ENCODE measurements at places on chromosomes 6 and 20.

DNA sequence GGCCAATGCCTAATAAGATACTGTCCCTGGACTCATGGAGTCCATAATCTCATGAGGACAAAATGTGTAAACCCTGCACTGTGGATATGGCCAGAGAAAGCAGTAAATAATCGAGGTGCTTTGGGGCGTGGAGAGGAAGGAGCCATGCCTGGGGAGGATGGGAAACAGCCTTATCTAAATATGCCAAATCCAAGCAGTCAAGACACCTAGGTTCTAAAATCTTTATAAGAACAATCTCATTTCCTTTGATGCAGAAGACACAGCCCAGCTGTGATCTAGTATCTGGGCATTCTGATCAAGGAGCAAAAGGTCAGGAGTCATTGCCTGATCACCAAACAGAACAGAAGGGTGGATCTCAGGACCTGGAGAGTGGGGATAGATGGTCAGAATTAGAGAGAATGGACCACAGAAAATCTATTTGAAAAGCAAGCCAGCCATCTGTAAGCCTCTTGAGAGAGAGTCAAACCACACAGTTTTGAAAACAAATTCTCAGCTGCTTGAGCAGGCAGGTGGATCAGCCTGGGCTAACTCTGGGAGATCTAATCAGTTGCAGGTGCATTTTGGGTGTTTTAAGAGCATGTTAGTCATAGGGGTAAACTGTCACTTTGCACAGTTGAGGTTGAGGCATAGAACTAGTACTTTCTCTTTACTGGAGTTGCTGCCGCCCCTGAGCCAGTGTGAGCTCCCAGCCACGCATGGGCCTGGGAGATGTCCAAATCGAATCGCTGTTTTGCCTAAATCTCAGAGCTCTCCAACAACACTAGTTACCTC, 130.8 kb upstream of the TNFAIP3 start:
- H3K4me1 ChIP-seq, result no peaks in the 10 kb centered on the region
- H3K36me3 ChIP-seq, result no peaks in the 10 kb centered on the region
- DNase-seq, result no peak

DNA sequence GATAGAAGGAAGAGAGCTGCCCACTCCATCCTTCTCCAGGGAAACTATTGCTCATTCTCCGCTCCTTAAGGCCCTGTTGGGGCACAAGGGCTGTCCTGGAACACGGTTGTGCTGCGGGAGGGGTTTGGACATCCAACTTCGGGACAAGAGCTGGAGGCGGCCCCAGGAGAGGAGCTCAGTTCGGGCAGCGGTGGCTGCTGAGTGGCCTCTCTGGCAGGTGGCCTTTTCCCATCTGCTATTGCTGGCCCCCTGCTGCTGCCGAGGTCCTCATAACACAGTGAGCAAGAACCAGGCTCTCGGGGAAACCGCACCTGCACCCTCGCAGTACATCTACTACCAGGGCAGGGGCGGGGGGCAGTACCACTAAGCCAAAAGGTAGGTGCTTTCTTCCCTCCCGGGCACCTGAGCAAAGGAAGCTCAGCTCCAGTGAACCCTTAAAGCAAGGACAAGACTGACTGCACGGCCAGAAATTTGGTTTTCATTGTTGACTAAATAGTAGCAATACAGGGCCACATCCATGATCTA, 63.7 kb downstream of the PSMG4 start:
- no peak overlapping the region for H3K4me3 ChIP-seq
- DNase-seq, result no peak
- H3K27me3 ChIP-seq, result no peaks in the 10 kb centered on the region
- H3K36me3 ChIP-seq, result no peaks in the 10 kb centered on the region

GRCh38 chr6:99613705-99614429, 7.2 kb downstream of the PRDM13 start:
- DNase-seq, result no peak
- H3K36me3 ChIP-seq, result no peaks in the 10 kb centered on the region
- H3K4me1 ChIP-seq, result peaks cover 10% of the 10 kb centered on the region
- no peak overlapping the region for H3K27ac ChIP-seq

DNA sequence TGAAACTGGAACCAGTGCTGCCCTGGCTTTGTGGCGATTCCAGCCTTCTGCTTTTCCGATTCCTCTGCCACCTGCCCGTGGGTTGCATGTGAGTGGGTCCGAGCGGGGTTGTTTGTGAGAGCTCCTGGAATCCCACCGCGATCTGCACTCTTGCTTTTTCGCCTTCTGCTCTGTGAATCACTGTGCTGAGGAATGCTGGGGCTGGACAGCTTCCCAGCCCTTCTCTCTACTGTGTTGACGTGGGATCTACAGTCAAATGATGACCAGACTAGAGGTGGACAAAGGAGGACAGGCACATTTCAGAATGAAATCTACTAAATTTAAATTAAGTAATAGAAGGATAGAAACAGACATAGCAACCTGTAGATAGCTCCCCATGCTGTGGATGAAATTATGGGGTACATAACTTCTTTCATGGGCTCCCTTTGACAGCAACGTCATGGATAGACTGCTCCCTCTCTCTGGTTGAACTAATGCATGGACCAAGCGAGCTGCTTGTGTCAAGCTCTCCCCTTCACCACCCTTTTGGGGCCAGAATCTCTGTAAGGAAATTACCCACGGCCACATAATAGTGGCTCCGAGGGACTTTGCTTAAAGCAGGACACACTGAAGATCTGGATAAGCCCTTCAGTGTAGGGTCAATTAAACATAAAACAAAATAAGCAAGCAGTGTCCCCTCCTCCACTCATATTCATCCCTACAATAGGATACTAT, 2.0 kb downstream of the FNDC1 start:
- H3K36me3 ChIP-seq, result no peaks in the 10 kb centered on the region
- H3K27me3 ChIP-seq, result no peaks in the 10 kb centered on the region
- H3K4me1 ChIP-seq, result peaks cover 6% of the 10 kb centered on the region
- no peak for DNase-seq
- peak overlapping the region; percentile 71 for H3K4me3 ChIP-seq
- H3K27ac ChIP-seq, result no peak overlapping the region

DNA sequence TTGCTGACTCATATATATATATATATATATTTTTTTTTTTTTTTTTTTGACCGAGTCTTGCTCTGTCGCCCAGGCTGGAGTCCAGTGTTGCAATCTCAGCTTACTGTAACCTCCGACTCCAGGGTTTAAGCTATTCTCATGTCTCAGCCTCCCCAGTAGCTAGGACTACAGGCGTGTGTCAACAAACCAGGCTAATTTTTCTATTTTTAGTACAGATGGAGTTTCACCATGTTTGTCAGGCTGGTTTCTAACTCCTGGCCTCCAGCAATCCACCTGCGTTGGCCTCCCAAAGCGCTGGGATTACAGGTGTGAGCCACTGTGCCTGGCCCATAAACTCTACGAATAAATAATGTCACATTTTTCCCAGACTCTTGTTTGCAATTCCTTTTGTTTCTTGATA, 4.8 kb downstream of the LRP11 start:
- H3K4me3 ChIP-seq, result no peak overlapping the region
- no peaks in the 10 kb centered on the region for H3K36me3 ChIP-seq
- no peak overlapping the region for H3K27ac ChIP-seq
- DNase-seq, result no peak

- H3K36me3 ChIP-seq, result no peaks in the 10 kb centered on the region
- DNase-seq, result no peak
Measured at GRCh38 chr20:40669692-40670091, 19.3 kb downstream of the MAFB start.

DNA sequence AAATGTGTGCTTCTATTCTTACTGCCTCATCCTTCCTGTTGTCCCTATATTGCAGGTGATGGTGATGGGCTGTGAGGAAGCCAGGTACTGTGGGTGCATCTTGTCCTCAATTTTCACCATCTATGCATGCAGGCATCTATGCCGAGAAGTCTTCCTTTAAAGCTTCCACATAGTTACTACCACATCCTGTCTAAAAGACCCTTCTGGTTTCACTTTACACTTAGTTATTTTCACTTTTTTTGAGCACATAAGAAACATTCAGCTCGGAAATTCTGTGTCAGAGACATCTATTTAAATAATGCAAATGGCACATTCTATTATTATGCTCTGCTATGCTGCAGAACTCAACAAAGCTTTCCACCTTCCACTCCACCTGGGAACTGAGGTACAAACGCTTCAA, 28.2 kb upstream of the FABP7 start:
- H3K27ac ChIP-seq, result no peak overlapping the region
- H3K4me1 ChIP-seq, result no peaks in the 10 kb centered on the region
- no peaks in the 10 kb centered on the region for H3K36me3 ChIP-seq

DNA sequence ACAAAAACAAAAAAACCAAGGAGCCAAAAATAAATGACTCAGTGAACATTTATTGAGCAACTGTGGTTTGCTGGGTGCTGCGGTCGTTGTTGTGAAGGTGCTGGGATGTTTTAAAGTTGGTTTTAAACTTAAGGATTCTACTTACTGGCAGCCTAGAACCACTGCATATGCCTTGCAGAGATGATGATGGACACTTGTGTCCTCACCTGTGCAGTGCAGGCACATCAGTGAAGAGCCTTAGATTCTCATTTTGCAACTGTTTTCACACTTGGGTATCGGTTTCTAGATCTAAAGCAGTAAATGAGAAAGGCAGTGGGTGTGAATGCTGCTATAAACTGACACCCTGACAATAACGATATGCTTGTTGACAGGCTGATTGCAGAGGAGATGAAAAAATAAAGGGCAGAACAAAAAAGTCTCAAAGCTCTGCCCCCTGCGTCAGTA, 68.8 kb downstream of the UTRN start:
- no peak overlapping the region for H3K27ac ChIP-seq
- no peak for DNase-seq
- no peaks in the 10 kb centered on the region for H3K4me1 ChIP-seq
- H3K27me3 ChIP-seq, result no peaks in the 10 kb centered on the region

GRCh38 chr6:39056191-39056590, 7.6 kb downstream of the GLP1R start:
- no peak for DNase-seq
- no peak overlapping the region for H3K27ac ChIP-seq
- H3K4me1 ChIP-seq, result no peaks in the 10 kb centered on the region
- no peaks in the 10 kb centered on the region for H3K36me3 ChIP-seq
- peaks cover under 1% of the 10 kb centered on the region for H3K27me3 ChIP-seq

DNA sequence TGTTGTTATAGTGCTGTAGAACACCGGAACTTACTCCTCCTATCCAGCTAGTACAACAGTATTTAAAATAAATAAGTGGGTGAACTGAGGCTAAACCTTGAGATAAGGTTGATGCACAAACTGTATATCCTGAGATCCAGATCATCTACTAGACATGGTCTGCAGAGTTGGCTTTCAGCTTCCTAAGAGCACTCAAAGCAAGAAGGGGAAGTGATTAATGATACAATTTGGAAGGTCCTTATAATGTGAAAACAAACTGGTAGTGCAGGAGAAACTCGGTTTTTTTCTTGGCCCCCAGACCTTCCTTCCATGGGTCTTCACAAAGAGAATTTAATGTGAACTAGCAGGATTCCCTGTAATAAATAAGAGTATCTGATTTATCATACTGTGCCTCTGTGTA, 27.4 kb upstream of the RREB1 start:
- DNase-seq, result no peak
- H3K4me3 ChIP-seq, result no peak overlapping the region
- no peaks in the 10 kb centered on the region for H3K4me1 ChIP-seq

DNA sequence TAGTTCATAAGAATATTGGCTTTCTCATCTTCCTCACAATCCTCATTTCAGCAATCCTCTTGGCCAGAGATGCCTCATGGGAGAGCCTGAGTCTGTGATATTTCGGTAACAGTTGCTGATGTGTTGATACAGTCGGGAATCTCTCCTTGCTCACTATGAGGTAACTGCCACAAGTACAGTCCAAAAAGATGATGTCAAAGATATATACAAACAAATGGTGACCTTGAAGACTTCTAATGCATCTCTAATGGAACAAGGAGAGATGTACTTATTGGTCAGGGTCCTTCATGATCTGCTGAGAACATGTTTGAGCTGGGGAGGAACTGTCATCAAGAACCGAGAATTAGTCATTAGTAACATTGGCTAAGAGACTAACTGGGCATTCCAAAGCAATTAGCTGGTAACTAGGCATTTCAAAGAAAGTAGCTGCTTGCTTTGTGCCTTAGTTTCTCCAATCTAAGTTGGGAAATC, 56.1 kb downstream of the FILIP1 start:
- H3K27me3 ChIP-seq, result no peaks in the 10 kb centered on the region
- peak overlapping the region; percentile 8 for H3K27ac ChIP-seq
- DNase-seq, result no peak
- no peaks in the 10 kb centered on the region for H3K36me3 ChIP-seq

DNA sequence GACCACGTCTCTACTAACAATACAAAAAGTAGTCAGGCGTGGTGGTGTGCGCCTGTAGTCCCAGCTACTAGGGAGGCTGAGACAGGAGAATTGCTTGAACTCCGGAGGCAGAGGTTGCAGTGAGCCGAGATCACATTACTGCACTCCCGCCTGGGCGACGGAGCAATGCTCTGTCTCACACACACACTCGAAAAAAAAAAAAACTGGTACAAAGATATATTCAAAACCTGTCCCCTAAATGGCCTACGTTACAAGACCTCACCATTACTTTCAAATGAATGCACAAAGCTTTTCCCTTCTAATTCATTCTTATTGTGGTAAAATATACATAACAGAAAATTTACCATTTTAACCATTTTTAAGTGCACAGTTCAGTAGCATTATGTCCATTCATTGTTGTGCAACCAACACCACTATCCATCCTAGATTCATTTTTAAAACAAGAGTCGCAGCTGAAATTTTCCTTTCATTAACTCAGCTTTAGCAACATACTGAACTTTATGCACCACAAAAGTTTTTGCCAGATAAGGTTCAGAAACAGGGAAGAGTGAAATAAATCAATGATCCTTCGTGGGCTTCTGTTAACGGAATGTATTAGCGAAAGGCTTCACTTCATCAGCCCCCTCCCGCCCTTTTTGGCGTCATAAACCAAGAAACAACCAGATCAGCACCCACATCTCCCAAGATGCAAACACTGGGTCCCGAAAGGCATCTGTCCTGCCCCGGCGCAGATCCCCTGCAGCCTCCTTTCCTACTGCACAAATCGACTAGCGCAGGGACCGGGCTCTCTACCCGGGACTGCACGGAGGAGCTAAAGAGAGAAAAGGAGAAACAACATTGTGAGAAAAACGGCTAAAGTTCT, 825 bp upstream of the FAM135A start:
- peak overlapping the region; percentile 92 for H3K4me3 ChIP-seq
- H3K4me1 ChIP-seq, result no peaks in the 10 kb centered on the region
- no peaks in the 10 kb centered on the region for H3K36me3 ChIP-seq
- peak overlapping the region; percentile 86 for H3K27ac ChIP-seq
- no peak for DNase-seq
